NCI-H1417 treated with DMSO at 0.1 percent for 48 hours (cell line): ENCODE measurements at places on chromosomes 5 and 9.

GRCh38 chr9:134570151-134570621 lies 71.4 kb upstream of the COL5A1 start:
- no peak for DNase-seq

DNA sequence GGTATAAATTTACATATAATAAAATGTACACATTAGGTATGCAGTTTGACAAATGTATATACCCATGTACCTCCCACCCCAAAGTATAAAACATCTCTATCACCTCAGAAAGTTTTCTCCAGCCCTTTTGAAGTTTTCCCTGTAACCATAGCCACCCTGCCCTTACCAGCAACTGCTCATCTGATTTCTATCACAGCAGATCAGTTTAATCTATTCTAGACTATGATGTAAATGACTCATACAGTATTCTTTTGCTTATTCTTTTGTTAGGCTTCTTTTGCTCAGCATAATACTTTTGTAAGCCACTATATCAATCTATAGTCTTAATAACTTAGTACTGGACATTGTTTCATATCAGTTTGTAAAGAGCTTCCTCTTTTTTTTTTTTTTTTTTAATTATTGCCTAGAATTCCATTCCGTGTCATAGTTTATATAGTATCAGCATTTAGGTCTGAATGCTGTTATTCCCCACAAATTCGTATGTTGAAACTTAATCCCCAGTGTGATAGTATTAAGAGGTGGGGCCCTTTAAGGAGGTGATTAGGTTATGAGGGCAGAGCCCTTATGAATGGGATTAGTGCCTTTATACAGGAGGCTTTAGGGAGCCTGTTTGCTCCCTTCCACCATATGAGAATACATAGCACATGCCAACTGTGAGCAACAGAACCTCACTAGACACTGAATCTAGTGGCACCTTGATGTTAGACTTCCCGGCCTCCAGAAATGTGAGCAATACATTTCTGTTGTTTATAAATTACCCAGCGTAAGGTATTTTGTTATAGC lies 20.3 kb downstream of the MELK start:
- no peak for DNase-seq

DNA sequence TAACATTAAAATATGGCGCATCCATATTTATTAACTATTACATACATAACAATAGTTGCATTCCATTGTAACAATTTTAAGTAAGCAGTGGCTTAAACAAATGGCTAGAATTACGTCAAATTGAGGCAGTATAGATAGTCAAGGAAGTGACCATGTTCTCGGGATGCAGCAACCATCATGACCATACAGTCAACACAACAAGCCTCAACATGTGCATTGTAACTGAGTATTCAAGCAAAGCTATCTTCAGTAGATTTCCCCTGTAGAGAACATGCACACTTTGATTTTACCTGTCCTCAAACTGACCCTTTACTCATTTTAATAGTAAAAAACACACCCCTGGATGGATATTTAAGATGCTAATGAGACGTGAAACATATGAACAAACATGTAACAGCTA lies 356.4 kb downstream of the HINT1 start:
- DNase-seq: no peak

DNA sequence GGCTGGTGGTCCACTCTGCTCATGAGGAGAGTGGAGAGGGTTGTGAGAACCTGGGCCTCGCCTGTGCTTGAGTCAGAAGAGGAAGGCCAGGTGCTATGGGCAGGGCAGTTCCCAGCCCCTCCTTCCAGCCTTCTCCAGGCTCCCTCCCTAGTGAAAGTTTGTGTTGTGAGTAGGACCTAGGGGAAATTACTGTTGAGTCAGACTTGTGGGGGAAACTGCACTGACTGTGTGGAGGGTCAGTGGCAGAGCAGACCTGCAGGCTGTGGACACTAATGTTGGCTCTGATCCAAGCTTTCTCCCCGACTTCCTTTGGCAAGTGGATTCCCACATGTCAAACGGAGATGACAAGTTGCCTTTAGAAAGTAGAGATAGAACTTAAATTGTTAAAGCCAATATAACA lies 102.6 kb downstream of the ARHGAP26 start:
- no peak for DNase-seq

GRCh38 chr9:5375790-5376477 lies 36.3 kb upstream of the RLN1 start:
- no peak for DNase-seq

- DNase-seq: no peak
Observed at GRCh38 chr9:10204276-10204675, 408.5 kb downstream of the PTPRD start.

GRCh38 chr5:97192580-97193354 lies 9.7 kb upstream of the RIOK2 start:
- no peak for DNase-seq

DNA sequence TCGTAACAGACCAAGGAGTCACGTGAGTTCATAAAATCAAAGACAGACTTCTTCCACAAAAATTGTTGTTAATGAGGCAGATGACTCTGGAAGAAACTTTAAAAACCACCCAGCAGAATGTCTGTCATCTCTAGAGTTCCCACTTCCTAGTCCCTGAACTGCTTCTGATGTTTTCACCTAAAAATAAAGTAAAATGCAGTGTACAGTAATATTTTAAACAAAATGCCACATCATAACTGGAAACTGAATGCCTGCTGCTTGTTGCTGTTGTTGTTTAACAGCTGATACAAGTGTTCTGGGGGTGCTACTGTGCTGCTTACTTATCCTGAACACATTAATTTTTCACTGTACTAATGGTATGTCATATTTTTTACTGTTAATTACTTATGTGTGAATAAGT lies 577.2 kb downstream of the MTRR start:
- no peak for DNase-seq

GRCh38 chr9:114207034-114207810 lies 51.9 kb downstream of the COL27A1 start:
- DNase-seq: no peak

- no peak for DNase-seq
Observed at GRCh38 chr9:20286154-20286700, 336.1 kb downstream of the MLLT3 start.

GRCh38 chr5:169354921-169355320 lies 54.0 kb upstream of the SLIT3 start:
- no peak for DNase-seq

DNA sequence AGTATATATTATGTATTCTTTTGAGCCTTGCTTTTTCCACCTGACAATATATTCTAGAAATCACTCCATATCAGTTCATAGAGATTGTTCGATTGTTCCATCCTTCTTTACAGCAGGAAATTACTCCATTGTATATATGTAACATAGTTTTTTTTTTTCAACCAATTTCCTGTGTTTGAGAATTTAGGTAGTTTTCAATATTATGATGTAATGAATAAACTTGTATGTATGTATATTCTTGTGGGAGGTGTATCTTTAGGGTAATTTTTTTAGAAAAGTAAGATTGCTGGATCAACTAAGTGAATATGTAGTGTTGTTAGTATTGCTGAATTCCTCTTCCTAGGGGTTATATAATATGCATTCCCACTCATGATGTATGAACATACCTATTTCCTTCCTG lies 165.9 kb upstream of the PITX1 start:
- no peak for DNase-seq

DNA sequence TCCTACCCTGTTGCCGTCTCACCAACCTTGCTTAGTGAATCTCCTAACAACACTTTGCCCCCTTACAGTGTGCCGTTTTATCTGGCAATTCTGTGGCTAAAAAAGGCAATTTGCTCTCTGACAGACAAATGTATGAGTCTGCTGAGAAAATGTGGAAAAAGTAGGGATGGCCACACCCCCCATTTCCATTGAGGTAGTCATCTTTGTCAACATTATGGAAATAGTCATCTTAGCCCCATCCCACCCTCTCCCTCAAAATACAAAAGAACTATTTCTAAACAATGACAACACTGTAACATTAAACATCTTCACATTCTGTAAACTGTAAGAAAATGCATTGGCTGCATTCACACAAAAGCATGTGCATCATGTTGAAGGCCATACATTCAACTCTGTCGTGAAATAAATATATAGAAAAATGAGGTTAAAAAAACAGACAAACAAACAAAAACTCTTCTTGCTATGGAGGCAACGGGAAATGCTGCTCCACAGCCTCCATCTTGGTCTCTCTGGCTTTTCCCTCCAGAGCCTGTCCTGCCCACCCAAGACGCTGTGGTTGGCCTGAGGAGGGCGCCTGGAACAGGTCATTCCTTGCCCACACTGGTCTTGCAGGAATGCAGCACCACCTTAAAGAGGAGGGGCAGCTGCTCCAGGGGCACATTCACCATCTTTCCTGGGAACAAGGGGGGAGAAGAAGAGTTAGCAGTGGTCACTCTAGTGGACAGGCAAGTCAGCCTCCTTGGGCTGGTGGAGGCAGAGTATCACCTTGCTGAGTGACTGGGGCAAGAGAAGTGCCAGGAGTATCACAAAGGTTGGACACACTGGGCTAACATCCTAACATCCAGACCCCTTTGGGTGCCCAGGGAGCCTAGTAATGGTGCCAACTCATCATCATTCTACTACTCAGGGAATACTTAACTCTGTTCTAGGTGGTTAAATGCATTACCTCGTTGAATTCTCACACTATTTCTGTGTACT lies 15.2 kb upstream of the NR5A1 start:
- no peak for DNase-seq

DNA sequence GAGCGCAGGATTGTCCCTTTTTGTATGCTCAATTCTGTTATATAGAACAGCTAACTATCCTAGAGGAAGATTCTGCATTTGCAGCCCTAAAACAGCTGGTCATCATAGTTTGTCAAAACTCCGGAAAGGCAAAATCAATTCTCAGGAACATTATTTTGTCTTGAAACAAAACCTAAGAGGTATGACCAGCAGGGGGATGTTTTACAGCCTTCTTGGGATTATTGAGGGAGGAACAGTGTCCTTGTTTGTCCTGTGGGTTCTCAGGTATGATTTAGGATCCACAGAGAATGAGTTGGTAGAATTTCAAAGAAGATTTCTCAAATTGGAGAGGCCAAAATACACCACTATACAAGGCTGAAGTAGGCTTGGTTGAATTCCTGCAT lies 136.4 kb downstream of the ZSWIM6 start:
- no peak for DNase-seq

DNA sequence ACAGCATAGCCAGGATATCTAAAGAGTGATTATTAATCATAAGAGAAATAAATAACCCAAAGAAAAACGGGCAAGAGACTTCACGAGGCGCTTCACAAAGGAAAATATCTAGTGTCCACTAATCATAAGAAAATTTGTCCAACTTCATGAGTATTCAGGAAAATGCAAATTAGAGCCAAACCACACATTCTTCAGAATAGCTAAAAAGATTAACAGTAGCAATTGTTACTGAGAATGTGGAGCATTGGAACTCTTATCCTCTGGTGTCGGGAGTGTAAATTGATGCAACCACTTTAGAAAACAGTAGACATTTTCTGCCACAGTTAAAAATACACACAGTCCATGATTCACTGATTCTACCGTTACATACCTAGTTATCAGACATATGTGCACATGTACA lies 145.7 kb downstream of the CWC27 start:
- no peak for DNase-seq

DNA sequence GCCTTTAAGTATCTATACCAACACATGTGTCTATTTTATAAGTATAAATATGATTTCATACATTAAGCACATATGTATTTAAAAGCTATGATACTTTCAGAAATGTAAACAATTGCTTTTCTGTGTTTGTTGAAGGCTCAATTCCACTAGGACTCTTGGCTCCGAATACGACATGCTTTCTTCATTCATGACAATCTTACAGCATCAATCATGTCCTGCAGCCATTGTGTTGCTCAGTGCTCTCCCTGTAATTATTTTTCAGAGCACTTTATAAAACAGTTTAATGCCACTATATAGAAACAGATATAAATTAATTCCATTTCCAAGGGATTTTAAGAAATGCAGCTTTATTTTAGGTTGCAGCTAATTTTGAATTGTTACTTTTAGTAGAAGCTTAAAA lies 167.3 kb downstream of the TAF11L14 start:
- peak; percentile 78 for DNase-seq

DNA sequence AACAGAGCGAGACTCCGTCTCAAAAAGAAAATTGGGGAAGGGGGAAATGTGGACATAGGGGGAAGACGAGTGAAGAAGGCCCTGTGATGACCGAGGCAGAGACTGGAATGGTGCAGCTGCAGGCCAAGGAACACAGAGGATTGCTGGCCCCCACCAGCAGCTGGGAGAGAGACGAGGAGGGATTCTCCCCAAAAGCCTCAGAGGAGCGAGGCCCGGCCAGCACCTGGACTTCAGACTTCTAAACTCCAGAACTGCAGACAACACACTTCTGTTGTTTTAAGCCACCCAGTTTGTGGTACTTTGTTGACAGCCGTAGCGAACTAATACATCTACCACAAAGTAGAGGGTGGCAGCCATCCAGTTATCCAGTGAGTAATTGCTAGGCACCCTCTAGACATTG lies 124.6 kb downstream of the ATPSCKMT start:
- DNase-seq: no peak

DNA sequence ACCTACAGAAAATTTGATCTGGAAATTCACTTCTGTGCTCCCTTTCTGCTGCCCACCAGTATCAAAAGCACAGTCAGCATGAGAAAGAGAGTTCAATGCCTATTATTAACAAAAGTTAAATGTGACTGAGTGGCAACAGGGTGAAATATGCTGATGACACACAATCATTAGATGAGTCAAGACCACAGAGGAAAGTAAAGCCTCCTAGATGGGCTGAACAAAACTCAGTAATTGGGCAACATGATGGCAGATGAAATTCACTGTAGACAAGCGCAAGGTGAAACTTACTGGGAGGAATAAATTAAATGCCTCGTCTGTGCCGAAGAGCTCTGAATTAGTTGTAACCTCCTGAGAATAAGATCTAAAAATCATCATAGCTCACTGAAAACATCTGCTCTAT lies 752.8 kb downstream of the IRX1 start:
- no peak for DNase-seq

GRCh38 chr5:169651526-169651925 lies 14.5 kb downstream of the DOCK2 start:
- no peak for DNase-seq

DNA sequence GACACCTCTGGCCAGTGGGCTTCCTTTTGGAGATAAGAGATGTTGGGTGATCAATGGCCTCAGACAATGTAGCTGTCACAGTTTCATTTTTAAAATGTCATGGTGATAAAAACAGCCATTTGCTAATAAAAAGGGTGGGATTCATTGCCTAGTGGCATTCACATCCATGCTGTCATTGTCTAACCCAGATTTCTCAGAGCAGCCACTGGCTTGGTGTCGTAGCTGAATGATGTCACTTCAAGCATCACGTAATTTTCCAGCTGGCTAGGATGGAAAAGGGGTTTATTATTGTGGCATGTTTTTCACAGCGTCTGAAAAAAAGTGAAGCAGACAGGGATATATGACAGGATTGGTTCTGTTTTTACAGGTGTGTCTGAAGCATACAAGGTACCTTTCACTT lies 184.7 kb downstream of the AOPEP start:
- DNase-seq: no peak
